ENCODE measurements at places on chromosomes 3 and 15.

DNA sequence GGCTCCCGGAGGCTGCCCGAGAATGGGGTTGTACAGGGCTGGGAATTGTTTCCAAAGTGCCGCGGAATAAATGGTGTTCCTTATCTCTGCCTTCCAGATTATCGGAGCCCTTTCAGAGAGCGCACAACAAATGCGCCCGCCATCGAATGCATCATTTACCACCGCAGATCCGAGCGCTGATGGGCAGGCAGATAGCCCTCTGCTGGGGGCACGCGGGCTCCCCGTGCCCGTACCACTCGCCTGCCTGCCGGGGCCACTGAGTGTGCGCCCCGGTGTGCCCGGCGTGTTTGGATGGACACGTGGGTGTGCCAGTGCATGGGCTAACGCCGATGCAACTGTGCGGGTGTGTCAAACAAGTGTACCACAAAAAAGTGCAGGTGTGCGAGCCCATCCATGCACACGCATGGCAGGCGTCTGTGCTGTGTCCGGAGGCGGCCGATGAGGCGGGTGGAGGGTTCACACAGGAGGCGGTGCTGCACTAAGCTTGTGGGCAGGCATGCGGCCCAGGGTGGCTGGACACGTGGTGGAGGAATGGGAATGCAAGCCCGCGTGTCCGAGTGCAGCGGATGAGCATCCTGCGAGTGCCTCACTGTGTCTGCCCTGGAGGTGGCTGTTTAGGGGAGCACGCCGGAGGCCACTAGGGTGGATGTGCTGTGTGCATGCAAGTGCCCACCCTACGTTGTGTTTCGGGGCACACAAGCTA, 3.8 kb upstream of the GATA2 start:
- DNase-seq, result no peak

DNA sequence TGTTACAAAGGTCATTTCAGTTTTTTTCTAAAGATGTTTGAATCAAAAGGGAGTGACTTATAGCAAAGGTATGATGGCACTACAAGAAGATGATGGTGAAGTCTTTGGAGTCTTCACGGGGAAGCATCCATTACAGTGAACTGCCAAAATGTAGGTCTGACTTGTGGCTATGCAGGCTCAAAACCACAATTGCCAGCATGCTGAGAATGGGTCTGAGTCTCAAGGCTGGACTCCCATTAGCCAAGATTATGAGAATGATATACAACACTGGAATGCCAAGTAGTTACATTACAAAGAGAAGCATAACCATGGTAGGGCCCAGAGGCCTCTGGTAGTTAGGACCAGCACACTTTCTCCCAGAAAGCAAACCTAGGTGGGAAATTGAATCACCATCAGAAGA, 194.2 kb downstream of the MTHFS start:
- no peak for DNase-seq

DNA sequence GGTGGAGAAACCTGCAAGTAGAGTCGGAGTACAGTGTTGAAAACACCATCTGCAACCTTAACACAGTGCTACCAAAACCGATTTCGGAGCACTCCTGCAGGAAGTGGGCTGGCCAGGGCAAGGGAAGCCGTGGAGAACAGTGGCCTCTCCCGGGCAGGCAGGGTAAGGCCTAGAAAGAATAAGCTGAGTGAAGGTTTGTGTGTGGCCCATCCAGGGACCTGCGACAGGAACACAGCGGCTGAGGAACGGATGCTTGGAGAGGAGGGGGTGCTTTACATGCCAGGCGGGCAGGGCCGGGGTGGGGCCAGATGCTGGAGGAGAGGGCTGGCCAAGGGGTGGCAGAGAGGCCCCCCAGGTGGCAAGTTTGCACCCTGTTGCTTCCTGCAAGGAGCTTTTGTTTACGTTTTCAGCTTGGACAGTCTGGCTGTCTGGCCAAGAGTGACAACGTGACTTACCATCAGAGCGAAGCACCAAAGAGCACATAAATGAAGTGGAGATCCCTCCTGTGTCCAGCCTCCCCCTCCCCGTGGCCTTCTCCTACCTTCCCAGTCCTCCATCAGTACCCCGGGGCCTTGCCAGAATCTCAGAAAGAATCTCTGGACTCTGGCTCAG, 156.5 kb downstream of the PGPEP1L start:
- no peak for DNase-seq

GRCh38 chr3:145017959-145018358, 1046.3 kb downstream of the DIPK2A start:
- no peak for DNase-seq

DNA sequence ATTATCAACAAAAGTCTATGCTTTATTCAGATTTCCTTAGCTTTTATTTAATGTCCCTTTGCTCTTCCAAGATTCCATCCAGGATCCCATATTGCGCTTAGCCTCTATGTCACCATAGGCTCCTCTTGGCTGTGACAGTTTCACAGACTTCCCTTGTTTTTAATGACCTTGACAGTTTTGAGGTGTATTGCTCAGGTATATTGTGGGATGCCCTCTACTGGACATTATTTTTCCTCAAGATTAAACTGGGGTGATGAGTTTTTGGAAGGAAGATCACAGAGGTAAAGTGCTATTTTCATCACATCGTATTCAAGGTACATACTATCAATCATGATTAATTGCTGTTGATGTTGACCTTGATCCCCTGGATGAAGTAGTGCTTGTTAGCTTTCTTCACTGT, 99.1 kb upstream of the SMAD3 start:
- no peak for DNase-seq

Measured in cortex of kidney (tissue), 1 donor.